ENCODE measurements at places on chromosomes 4 and X. TPM values are rescaled to one million over a fixed set of nuclear protein-coding genes. Genes with fewer than 3 reads are reported as not detected.

DNA sequence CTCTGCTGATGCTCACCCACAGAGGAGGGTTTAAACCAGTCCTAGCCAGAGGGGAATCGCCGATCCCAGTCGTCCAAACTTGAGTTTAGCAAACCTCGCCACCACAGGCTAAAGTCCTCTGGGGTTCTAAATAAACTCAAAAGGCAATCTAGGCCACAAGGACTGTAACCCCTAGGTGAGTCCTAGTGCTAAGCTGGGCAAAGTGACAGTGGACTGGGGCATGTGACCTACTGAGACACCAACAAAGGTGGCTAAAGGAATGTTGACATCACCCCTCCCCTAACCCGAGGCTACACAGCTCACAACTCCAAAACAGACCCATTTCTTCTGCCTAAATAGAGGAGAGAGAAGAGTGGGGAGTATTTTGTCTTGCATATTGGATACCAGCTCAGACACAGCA is 142.8 kb upstream of the PRDX4 start:
- DNase-seq, result no peak

DNA sequence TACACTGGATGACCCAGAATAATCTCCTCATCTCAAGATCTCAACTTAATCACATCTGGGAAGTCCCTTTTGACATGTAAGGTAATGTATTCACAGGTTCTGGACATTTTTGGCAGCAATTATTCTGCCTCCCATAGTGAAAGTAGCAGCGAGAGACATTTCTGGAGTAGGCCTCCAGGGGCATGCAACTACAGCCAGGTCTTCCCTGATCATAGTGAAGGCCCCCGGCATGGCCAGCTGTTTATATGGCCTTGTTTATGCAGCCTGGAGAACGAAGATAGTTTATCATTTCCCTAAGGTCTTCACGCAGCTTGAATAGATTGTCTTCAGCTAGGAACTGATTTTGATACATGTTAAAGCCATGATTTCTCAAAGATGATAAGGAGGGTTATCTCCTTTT is 139.9 kb downstream of the RNF150 start:
- no peak for DNase-seq

- peak; percentile 23 for DNase-seq
These were observed 4.3 kb downstream of the PGRMC1 start for GRCh38 chrX:119240356-119240755.

DNA sequence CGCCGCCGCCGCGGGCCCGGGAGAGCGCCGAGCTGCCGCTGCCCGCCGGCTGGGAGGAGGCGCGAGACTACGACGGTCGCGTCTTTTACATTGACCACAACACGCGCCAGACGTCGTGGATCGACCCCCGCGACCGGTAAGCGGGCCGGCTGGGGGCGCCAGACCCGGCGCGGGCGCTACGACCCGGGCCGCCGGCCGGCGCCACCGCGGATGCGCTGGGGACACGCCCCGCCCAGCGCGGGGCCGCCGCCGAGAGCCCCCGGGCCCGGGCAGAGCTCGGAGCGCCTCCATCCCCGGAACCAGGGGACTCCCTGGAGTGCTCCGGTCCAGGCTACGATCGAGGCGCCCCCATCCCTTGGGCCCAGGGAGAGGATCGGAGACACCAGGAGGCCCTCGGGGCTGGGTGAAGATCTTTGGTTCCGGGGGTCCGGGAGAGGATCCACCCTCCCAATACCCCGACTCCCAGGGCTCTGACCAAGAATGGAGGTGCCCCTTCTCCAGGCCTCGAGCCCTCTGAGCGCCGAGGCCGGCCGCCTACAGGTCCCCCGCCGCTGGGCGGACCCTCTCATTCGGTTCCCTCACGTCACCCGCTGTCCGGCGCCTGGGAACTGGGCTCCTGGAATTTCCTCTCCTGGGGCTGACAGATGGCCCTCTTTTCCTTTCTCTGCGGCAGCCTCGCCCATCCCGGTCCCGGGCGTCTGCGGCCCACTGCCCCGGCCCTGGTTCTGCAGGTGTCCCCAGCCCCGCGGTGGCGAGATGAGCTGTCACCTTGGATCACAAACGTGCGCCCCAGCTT is 48.8 kb downstream of the CLDN34 start:
- no peak for DNase-seq

- peak; percentile 46 for DNase-seq
These were observed 989.7 kb downstream of the CCSER1 start for GRCh38 chr4:91116861-91117260.

DNA sequence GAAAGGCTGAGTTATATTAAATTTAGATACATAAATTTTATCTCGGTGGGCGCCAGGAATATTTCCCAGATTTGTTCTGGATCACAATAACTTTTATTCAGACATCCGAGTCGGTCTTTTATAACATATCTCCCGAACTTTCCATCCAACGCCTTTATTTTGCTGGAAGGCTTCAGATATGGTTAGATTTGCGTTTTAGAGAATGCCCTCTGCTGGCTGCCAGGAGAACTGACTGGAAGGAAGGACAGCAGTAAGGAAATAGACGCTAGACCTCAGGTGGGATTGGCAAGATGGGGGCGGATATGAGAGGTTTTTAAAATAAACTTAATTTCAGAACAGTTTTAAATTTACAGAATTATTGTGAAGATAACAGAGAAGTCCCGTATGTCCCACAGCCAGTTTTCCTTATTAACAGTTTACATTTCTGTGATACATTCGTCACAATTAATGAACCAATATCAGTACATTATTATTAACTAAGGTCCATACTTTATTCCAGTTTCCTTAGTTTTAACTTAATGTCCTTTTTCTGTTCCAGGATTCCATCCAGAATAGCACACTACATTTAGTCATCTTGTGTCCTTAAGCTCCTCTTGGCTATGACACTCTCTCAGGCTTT is 4.6 kb upstream of the KANTR start:
- DNase-seq, result peak; percentile 43

DNA sequence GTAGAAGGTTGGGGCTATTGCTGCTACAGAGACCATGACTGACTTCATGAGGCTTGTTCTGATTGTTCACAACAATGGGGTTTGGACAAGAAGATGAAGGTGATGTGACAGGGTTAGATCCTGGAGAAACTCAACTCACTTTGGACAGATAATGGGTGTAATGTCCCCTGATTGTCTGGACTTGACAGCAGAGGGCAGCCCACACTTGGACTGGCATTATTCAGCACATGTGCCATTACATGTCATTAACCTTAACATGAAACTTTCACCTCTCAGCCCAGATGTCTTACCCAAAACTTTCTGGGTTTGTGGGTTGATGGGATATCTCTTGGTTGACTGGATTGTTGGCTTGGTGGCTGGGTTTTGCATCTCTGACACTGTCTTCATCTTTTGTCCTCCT is 101.5 kb downstream of the MXRA5 start:
- DNase-seq, result peak; percentile 8

Gene CCNB3
- 0.66 TPM for total RNA-seq

Gene ZNF718
- 0.02 TPM for total RNA-seq

Gene CXCL1
- total RNA-seq, result not detected

Gene PAK3
- total RNA-seq, result 0.68 TPM

GRCh38 chr4:123581802-123582201 is 185.2 kb downstream of the SPRY1 start:
- no peak for DNase-seq

- DNase-seq, result no peak
These were observed 246.9 kb downstream of the FBXO8 start for GRCh38 chr4:174036576-174036975.

DNA sequence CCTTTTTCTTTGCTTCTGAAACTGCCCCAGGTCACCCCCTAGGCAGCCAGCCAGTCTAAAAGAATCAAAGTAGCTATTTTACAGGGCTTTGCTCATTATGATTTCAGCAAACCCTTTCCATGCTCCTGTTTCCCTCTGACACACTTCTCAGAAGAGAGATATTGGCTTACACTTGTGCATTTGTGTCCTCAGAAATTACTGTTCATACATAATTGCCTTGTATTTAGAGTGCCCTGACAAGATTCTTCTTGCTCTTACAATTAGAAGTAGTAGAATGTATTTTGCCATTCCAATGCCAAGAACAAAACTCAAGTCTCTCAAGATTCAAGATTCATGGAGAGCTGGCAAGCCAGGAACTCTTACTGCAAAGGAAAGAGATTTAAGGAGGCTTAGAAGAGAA is 531.0 kb upstream of the ZFP42 start:
- DNase-seq, result no peak

- DNase-seq, result no peak
These were observed 47.1 kb downstream of the SORBS2 start for GRCh38 chr4:185764876-185765275.

Gene ADH7
- total RNA-seq, result not detected

Gene PLP2
- total RNA-seq, result 137 TPM

DNA sequence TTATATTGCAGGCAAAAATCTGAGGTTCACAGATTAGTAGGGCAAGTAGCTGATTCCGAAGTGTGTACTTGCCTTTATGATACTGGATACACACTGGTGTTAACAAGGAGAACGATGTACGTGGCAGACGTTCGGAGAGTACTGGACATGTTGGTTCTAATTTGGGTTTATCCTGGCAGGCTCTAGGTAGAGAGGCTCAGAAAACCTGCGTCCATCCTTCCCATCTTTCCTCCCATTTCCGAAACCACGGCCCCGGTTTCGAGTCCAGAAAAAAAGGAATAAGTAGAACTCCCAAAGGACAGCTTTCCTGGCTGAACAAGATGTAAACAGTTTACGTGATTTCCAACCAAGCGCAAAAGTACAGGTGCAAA is 351 bp upstream of the SLC30A9 start:
- DNase-seq, result no peak

DNA sequence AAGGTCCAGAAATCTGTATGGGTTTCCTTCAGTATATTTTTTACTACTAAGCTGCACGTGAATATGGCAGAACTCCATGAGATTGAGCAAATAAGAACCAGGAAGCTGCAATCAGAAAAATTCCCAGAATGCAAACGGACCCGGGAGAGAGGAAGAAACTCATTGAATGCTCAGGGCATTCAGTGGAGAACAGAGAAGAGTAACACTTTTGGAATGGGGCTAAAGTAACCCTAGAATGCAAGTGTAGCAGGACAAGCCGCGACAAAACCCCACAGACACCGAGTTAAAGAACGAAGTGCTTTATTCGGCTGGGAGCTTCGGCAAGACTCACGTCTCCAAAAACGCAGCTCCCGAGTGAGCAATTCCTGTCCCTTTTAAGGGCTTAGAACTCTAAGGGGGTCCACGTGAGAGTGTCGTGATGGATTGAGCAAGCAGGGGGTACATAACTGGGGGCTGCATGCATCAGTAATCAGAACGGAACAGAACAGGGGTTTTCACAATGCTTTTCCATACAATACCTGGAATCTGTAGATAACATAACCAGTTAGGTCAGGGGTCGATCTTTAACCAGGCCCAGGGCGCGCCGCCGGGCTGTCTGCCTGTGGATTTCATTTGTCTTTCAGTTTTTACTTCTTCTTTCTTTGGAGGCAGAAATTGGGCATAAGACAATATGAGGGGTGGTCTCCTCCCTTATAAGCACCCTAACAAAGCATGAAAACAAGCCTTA is 56.4 kb downstream of the RAB28 start:
- DNase-seq, result no peak

GRCh38 chr4:94577136-94577535 is 125.4 kb downstream of the PDLIM5 start:
- DNase-seq, result peak; percentile 5

DNA sequence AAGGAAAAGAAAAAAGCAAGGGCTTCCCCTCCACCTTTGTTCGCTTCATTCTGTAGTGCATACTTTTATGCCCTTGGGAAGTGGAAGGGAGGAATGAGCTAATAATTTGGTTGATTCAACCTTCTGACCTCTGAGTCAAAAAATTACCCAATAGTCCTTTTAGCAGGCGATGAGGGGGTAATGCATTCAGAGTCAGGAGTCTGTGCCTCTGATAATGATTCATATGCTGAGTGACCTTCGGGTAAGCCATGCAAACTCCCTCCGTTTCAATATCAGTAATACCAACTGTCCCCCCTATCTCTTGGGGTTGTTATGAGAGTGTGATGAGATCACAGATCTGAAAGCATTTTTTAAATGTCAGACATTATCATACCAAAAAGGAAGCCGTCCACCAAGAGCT is 41.6 kb upstream of the ACSL4 start:
- DNase-seq, result no peak

Gene AR
- total RNA-seq, result 7.6 TPM

- DNase-seq, result no peak
These were observed 72.6 kb upstream of the MBNL3 start for GRCh38 chrX:132561483-132561882.

DNA sequence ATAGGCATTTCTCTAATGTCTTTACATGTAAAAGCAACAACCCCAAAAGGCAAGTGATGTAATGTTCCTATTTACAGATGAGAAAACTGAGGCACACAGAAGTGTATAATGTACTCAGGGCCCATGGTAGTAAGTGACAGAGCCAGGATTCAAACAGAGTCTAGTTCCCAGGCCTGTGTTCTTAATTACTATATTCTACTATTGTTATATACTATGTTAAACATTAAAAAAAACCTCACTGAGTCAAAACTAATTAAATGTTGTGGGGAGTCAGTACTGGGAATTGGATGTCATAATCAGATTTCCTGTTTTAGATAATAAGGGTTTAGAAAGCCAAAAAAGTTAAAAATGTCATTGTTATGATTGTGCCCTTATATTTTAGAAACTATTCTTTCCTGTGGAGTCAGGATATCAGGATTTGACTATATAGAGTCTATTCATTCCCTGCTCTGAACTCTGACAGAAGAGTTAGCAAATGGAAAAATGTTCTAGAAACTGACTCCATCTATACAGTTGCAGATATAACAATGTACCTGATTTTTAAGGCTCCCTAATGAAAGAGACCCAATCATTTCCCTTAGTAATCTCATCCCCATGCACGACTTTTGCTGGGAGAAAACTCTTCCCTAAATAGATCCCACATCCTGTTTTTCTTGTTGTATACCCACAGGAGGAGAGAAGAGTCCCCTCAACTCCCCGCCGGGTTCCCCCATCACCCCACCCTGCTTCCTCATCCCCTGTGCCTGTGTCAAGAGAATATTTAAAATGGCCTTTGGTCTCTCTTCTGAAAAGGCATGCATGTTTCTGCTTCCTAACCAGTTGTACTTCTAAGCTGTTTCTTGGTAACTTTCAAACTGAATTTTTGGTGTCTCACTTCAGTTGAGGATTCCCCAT is 69.7 kb downstream of the REELD1 start:
- no peak for DNase-seq

Gene PLK4
- 17.6 TPM for total RNA-seq

Gene ABLIM2
- total RNA-seq, result 0.29 TPM

DNA sequence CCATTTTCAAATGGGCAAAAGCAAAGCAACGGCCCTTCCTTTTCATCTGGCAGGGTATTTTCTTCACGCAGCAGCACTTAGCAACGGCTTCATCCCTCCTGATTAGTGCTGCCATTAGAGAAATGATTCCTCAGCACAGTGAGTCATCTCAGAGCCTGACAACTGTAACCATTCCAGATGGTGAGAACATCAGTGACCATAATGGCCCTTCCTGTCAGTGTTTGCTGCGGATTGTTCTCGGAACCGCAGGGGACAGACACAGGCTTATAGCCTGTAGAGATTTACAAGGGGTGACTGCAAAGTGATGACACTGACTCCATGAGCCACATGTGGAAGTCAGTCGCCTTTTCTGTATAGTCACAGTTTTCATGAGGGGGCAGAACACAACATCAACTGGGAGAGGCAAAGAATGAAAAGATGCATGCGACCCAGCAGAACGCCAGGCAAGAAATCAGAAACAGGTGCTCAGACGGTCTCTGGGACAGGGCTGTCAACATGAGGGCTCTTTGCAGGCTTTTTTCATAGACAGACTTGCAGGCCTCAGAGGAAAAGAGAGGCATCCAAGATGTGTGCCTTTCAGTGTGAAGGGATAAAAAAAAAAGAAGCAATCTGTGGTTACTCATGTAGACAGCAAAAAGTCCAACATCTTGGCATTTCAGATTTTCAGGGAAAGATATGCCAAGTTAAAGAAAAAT is 69.9 kb upstream of the FBXW7 start:
- peak; percentile 65 for DNase-seq
